IPS DF 19.7 (cell line): ENCODE measurements at places on chromosomes 12 and 14.
A peak's percentile ranks its signal among the peaks of the same experiment; 100 is the strongest.

- no peak for DNase-seq
Observed at GRCh38 chr12:108360487-108360886, 21.4 kb upstream of the CMKLR1 start.

GRCh38 chr12:31031951-31032335 is 41.7 kb upstream of the DDX11 start:
- DNase-seq = no peak

DNA sequence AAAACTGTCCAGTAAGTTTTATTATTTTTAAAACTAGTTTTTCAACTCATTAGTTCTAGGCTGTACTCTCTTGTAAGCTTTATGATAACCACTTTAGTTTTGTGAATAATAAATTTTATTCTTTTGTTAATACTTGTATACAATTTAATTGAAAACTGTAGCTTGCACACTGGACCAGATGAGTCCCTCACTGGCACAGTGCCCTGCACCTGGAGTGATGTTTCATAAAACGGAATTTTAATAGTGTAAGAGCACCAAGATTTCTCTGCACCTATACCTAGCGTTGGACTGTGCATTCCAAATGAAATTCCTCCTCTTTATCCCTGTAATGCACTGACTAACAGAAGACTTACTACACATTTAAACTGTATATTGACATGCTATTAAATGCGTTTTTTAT is 80.8 kb downstream of the PRIMA1 start:
- DNase-seq = no peak

DNA sequence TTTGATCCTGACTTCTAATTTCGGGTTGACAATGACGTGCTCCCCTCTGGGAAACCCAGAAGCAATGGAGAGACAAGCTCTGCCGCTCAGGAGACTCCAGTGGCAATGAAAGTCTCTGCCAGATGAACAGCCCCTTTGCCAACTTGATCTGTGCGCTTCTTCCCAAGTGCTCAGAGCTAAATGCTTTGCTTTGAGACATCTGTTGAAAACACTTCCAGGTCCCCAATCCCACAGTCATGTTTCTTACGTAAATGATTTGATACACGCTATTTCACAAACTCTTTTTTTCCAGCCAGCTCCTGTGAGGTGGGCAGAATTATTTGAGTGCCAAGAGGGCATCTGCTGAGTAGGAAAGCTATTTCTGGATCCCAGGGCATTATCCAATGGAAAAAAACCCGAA is 147.6 kb downstream of the RIMBP2 start:
- no peak for DNase-seq

DNA sequence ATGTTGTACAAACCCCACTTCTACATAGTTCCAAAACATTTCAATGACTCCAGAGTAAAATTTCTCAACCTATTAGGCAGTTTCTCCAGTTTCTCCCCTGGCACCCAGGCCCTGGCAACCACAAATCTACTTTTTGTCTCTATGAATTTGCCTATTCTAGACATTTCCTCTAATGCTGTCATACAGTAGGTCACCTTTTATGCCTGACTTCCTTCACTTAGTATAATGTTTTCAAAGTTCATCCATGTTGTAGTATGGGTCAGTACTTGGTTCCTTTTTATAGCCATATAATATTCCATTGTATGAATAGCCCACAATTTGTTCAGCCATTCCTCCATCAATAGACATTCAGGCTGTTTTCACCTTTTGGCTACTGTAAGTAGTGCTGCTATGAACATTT is 67.0 kb downstream of the SPRING1 start:
- no peak for DNase-seq

DNA sequence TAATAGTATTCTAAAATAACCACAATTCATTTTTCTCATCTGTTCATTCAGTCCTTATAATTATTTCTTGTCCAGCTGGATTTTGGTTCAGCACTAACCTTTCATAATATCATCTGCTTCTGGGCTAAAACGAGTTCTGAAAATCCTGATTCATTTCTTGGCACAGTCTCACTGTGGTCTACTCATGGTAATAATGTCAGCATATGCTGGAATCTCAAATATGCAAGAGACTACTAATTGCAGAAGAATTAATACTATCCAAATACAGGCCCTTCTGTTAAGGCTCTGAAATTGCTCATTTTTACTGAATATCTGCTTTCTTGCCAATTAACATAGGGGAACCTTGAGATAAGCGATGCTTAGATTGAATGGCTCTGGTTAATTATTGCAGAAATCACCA is 597.1 kb downstream of the RPL10L start:
- no peak for DNase-seq

GRCh38 chr12:92076101-92076500 is 69.5 kb downstream of the BTG1 start:
- DNase-seq = no peak

GRCh38 chr12:79119796-79120195 is 255.2 kb downstream of the SYT1 start:
- DNase-seq = peak; percentile 57
